ENCODE measurements at places on chromosomes 2 and 18.

DNA sequence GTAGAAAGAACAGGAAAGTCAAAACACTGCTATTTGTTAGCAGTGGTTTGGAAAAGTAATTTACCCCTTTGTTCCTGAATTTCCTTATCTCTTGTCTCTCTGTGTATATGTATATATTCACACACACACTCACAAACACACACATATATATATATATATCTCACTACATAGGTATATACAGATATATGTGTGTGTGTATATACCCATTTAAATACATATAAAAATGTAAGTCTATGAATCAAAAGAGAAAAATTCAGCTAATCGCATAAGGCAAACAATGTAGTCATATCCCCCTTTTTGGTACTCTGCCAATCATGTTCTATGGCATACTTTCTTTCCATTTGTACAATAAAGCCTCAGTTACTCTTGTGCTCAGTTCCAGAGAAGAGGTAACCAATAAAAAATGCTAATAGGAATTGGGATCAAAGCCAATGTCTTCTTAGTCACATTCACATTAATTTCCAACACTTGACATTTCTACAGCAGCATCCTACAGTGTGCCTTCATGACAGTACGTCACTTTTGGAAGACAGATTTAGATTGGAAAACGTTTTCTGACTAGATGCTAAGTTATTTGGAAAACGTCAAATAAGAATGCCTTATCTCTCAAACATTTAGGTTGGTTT lies 94.6 kb downstream of the MC4R start:
- no peak for DNase-seq

- DNase-seq: no peak
Observed at GRCh38 chr2:221088506-221088905, 483.6 kb downstream of the EPHA4 start.

- DNase-seq: no peak
Observed at GRCh38 chr2:238487652-238488346, 61.1 kb downstream of the ASB1 start.

DNA sequence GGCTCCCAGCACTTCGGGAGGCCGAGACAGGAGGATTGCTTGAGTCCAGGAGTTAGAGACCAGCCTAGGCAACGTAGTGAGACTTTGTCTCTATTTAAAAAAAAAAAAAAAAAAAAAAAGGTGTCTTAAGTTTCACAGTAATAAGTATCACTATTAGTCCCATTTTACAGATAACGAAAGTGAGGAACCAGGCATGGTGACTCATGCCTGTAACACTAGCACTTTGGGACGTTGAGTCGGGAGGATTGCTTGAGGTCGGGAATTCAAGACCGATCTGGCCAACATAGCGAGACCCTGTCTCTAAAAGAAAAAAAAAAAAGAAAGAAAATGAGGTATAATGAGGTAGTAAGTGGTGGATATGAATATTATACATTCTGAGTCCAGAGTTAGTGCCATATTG lies 2.5 kb downstream of the KCNJ13 start:
- DNase-seq: no peak

DNA sequence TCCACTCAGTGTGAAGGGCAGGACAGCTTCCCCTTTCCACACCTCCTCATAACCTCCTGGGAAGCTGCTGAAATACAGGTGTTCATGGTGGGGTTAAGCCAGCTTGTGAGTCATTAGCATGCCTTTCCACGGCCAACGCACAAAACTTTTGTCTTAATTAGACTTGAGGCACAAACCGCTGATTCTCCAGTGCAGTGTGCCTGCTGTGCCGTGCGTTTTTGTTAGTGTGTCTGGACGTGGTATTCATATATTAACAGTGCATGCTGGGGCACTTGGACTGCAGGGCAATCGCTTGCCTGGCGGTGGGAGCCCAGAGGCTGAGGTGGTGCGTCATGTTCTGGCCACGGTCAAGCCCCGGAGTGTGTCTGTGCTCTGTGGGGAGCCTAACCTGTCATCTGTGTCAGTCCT lies 156.2 kb downstream of the SH3RF3 start:
- no peak for DNase-seq

DNA sequence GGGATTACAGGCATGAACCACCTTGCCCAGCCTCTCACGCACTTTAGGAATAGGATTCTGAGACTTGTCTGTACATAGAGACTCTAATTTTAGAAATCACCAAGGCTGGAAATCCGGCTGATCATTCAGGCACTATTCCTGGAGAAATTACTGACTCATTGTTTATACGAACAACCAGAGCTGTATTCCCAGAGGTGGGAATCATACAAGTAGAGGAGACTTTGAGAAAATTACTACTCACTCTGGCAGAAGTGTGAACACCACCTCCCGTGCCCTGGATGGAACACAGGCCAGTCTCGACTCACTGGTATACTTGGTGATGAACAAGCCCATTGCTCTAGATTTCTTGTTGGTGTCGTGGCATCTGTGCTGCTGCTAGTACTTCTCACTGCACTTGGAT lies 5.8 kb upstream of the ADNP2 start:
- DNase-seq: no peak

GRCh38 chr18:76503649-76504386 lies 8.8 kb upstream of the ZNF516 start:
- no peak for DNase-seq

- DNase-seq: no peak
Observed at GRCh38 chr18:13983506-13983905, 68.2 kb upstream of the MC2R start.

DNA sequence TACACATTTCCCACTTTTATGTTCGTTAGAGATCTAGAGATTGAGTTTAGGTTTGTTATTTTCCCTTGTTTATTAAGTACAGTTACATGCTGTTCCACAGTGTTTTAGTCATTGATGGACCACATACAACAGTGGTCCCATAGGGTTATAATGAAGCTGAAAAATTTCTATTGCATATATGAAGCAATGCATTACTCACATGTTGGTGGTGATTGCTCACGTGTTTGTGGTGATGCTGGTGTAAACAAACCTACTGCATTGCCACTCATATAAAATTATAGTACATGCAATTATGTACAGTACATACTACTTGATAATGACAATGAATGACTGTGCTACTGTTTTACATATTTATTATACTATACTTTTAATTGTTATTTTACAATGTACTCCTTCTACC lies 51.0 kb upstream of the NXPH2 start:
- no peak for DNase-seq

GRCh38 chr2:233828546-233829192 lies 25.7 kb downstream of the HJURP start:
- no peak for DNase-seq

DNA sequence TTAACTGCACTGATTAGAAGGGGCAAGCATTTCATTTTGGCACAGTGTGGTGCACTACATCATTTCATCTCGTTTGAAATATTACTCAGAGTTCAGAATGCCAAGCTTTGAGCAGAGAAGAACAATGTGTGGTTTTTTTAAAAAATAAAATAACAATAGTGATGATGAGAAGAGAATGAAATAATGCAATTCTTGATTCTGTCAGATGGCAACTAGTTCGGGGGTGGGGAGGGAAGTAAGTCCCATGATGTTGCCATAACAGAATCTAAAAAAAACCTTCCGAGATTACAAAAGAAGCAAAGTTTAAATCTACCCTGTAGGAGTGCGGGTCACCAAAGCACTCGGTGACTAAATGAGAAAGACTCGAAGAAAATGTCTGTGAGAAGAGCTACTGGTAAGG lies 490.4 kb downstream of the NR4A2 start:
- no peak for DNase-seq

DNA sequence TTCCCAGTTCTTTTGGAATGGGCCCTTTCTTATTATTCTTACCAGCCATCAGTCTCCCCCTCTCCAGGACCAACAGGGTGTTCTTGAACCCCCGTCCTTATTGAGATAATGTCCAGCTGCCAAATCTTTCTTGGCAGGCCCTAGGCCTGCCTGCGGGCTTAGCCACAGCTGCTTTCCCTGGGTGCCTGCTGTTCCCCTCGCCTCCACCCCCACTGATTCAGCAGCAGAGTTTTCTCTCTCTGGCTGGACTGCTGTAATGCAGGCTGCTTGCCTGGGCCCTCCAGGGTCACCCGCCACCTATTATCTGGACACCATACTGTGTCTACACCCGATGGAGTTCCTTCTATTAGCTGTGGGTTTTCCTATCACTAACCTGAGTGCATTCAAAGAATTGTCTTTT lies 395.4 kb upstream of the ATP5MC3 start:
- DNase-seq: no peak

- DNase-seq: no peak
Observed at GRCh38 chr2:39145906-39146421, 25.1 kb upstream of the SOS1 start.

DNA sequence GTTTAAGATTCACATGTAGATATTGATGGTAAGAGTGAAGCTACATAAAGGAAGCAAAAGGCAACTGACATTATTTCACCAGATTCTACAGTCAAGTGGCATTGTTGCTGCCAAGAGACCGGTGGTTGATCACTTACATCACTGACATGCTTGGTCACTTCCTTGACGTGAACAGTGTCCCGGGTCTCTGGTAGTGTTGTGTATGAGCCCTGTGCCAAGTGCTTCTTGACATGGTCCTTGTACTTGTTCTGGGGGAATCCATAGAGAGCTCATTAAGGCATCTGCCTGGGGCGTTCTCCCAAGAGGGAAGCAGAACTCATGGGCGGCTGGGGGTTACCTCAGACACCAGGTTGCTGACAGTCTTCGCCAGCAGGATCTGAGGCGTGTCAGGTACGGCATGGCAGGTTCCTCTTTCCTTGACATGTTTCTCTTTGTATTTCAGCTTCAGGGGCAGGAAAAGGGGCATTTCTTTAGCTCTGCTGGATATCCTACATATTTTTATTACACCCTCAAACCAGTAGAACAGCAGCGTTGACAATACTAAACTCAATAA lies 116.2 kb downstream of the RIF1 start:
- no peak for DNase-seq

GRCh38 chr18:10776493-10776892 lies 250.7 kb downstream of the NAPG start:
- DNase-seq: no peak

GRCh38 chr2:46800218-46800617 lies 115.4 kb downstream of the MCFD2 start:
- DNase-seq: no peak

GRCh38 chr2:37869771-37870170 lies 55.3 kb upstream of the RMDN2 start:
- DNase-seq: no peak

DNA sequence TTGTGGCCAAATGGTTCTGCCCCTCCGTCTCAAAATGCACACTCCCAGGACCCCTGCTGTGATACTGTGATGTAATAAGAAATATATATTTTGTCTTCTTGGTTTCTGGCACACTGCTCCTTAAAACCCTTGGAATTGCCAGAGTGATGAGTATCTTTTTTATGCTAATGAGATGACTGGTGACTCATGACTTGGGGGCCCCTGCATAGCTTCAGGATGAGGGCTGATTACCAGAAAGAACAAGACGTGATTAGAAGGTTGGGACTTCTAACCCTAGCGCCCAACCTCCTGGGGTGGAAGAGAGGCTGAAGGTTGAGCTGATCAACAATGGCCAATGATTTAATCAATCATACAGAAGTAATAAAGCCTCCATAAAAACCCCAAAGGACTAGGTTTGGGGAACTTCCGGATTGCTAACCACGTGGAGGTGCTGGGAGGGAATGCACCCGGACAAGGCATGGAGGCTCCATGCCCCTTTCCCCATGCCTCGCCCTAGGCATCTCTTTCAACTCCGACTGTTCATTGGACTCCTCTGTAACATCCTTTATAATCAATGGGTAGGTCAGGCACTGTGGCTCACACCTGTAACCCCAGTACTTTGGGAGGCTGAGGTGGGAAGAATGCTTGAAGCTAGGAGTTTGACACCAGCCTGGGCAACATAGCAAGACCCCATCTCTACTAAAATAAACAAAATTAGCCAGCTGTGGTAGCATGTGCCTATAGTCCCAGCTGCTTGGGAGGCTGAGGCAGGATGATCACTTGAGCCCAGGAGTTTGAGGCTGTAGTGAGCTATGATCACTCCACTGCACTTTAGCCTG lies 89.1 kb downstream of the HS1BP3 start:
- DNase-seq: no peak

DNA sequence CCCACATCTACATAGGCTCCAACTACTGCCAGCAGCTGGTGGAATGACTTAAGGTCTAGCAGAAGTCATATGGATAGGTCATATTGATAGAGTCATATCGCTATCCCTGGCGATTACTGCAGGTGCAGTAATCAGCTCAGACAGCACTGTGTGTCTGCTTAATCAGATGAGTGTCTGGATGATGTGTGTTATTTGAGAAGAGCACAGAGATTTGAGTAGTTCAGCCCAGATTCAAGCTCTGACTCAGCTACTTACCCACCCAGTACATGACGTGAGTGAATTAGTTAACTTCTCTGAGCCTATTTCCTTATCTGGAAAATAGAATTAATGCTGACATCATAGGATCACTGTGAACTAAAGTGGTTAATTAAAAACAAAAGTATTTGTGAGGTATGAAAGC lies 78.9 kb downstream of the EHD3 start:
- no peak for DNase-seq

GRCh38 chr2:13682540-13683272 lies 949.8 kb upstream of the LRATD1 start:
- DNase-seq: no peak

GRCh38 chr18:39946623-39947061 lies 2008.4 kb upstream of the PIK3C3 start:
- no peak for DNase-seq

DNA sequence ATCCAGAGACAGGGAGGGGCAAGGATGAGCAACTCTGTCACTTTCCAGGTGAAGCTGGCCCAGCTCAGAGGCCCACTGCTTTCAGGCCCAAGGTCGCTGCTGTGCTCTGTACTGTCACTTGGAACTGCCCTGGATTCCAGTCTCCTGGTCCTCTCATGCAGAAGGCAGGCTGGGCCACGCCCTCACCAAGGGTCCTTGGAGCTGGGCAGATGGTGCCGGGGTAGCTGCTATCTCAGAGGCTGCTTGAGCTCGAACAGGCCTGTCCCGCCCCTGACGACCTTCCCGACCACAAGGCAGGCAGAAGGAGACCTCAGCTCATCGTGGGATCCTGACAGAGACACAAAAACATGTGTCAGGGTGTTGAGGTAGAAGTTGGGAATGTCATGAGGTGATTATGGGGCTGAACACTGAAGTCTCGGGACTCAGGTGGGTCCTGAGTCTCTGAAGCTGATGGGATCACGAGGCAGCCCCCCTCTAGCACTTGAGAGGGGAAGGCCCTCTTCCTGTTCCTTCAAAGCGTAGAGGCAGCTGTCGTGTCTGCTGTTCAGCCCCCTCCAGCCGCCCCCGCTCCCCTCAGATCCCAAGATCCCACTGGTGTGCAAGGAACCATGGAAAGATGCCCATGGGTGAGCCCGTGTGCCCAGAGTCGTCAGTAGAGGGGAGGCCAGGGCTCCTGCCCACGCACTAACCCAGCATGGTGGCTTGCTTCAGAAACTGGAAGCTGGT lies 78.3 kb downstream of the POLR1A start:
- DNase-seq: no peak
